ENCODE measurements at places on chromosomes 13 and 19.

- DNase-seq: no peak
These were observed 77.8 kb downstream of the TEX26 start for GRCh38 chr13:31010296-31010695.

GRCh38 chr13:27403203-27403678, 21.2 kb upstream of the GTF3A start:
- no peak for DNase-seq

DNA sequence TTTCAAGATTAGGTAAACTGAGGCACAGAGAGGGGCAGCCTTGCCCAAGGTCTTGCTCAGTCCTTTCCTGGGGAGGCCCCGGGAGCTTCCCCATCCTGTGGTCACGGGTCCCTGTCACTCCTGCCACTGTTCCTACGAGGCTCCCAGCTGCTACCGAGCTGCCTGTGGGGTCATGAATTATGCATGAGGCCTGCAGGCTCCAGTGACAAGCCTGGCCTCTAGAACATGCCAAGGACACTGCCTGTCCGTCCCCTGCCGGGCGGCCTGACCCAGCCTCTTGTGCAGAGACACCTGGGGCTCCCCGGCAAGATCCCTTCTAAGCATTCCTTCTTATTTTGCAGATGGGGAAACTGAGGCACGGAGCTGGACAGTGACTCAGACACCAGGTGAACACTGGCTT, 2.7 kb downstream of the FCHO1 start:
- no peak for DNase-seq

GRCh38 chr19:771332-771785, 20.4 kb downstream of the MISP start:
- peak; percentile 71 for DNase-seq

DNA sequence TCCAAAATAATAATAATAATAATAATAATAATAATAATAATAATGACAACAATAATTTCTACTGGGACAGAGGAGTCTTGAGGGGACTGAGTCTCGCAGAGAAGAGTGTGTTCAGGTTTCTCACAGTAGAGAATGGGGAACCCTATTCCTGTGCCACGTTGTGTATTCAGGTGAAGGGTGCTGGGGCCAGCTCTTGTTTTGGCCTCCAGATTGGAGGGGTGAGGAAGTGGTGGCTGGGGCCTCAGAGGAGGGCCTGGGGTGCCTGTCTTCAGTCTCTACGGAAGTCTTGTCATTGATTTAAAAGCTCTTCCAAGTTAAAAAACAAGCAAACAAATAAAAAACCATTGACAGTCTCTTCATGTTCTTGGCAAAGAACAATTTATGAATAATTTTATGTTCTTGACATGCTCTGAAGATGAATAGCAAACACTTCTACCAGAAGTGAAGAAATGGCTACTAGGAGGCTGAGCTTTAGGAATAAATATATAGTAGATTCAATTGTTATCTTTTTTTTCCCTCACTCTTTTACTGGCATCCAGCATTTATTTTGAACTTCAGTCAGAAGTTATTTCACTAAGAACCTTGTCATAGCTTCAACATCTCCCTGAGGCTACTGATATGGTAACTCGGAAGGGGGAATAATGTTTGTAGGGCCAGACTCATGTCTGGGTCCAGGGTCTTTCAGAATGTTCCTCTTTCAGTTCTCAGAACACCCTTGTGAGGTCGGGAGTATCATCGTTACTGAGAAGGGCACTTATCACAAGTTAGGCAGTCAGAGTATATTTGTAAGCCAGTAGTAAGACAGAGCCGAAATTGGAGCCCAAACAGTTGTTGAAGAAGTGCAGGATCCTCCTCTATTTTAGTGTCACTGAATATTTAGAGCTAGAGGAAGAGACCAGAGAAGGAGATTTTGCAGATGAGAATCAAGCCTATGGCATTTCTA, 13.1 kb downstream of the LRCH1 start:
- no peak for DNase-seq

DNA sequence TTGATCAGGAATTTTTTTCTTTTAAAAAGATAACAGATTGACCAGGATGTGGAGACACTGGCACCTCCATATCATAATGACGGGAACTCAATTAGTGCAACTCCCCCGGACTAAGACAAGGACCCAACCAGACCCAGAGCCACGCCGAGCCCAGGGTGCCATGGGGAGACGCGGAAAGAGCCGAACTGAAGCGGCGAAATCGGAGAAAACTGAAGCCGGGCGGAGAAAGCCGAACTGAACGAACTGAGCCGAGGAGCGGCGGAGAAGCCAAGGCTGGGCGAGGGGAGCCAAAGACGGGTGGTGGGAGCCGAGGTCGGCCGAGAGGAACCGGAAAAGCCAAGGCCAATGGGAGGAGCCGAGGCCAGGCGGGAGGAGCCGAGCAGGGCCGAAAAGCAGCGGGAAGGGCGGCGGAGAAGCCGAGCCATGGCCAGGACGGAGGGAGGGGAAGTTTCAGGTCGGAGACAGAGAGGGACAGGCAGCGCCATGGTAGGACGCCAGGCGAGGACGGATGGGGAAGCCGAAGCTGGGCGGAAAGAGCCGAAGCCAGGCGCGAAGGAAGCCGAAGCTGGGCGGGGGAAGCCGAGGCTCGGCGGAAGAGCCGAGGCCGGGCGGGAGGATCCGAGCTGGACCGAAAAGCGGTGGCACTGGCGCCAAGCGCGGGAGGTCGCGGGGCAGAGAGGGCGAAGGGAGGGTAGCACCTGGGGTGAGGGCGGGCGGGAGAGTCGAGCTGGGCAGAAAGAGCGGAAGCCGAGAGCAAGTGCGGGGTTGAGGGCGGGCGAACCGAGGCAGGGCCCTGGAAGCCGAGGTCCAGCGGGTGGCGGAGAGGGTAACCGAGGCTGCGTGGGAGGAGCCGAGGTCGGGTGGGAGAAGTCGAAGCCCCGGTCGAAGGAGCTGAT, 29.4 kb downstream of the ZNF557 start:
- DNase-seq: peak; percentile 92

DNA sequence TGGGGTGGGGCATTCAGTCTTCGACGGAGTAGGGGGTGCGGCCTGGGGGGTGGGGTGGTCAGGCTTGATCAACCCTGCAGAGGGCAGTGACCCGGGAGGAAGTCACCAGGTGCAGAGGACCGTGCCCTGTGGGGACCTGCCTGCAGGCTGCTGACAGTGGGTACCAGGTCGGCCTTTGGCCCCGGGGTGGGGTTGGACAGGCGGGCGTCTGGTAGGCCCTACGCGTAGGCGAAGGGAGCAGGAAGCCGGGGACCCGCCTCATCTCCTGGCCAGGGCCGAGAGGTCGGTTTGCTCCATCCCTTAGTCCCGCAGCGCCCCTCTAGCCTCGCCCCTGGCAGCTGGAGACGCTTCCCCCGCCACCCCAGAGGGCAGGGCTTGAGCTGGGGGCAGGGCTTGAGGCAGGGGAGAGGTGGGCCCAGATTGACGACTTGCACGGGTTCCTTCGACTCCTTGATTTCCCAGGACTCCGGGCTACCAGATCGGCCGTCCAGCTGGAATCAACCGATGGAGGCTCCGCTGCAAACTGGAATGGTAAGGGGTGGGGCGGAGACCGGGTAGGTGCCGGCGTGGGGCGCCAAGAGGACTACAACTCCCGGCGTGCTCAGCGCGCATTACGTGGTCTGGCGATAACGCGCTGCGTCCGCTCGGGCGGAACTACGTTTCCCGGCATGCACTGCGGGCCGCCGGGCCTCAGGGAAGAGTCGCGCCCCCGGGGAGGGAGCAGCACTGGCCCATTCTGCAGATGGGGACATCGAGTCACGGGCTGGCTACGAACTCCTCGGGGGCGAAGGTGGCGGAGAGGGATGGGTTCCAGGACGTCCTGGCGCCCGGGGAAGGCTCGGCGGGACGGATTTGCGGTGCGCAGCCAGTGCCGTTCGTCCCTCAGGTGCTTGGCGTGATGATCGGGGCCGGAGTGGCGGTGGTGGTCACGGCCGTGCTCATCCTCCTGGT, at the start of gene PNPLA6:
Gene PNPLA6, plus strand, starts transcription at position 671 of the 951 bp plus-strand sequence. Its CDS starts 72 bp downstream, at position 743.
- DNase-seq: peak; percentile 93

DNA sequence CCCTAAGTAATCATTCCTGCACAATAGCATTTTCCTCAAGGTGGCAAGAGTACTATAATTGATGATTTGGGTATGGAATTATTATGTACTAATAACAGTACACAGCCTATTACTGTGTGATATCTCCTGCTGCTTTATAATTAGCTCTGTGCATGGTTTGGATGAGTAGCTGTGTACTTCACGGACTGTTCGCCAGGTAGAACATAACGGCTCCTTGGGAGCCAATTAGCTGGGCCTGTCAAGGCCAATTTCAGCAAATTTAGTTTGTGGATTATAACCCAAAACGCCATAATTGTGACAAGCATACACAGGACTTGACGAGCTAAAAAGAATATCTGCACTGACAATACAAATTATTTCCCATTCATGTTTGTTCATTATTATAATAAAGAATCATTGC, 1584.2 kb downstream of the SLITRK1 start:
- DNase-seq: no peak

- no peak for DNase-seq
These were observed 3.2 kb downstream of the TMEM272 start for GRCh38 chr13:51841732-51842131.

DNA sequence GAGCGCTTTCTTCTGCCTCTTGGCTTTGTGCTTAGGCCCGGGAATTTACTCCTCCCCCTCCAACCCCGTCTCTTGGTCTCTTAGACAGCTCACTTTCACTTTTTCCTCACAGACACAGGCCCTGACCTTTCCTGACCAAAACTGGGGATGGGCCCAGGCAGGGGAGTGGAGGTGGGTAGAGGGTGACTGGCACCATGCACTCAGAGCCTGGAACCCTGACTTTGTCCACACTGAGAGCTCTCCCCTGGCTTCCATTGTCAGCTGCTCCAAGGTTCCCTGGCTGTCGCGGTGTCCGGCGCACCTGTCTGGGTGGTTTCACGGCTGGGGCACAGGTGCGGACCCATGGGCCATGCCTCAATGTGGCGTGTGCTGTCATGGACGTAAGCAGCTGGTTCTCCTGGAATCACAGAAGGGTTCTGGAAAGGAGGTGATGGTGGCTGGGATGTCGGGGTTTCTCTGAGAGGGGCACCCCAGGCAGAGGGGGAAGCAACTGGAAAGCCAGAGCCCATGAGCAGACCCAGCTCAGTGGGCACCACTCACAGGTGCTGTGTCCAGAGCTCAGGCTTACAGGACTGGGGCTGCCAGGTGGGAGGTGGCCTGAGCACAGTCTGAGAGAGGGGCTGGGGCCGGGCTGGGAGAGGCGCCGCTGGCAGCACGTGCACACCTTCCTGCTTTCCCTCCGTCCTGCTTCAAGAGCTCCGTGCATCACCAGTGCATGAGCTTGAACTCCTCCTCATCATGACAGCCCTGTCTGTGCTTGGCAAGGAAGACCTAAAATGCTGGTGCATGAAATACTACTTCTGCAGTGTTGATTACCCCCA, 28.0 kb upstream of the C1QTNF9 start:
- DNase-seq: no peak

DNA sequence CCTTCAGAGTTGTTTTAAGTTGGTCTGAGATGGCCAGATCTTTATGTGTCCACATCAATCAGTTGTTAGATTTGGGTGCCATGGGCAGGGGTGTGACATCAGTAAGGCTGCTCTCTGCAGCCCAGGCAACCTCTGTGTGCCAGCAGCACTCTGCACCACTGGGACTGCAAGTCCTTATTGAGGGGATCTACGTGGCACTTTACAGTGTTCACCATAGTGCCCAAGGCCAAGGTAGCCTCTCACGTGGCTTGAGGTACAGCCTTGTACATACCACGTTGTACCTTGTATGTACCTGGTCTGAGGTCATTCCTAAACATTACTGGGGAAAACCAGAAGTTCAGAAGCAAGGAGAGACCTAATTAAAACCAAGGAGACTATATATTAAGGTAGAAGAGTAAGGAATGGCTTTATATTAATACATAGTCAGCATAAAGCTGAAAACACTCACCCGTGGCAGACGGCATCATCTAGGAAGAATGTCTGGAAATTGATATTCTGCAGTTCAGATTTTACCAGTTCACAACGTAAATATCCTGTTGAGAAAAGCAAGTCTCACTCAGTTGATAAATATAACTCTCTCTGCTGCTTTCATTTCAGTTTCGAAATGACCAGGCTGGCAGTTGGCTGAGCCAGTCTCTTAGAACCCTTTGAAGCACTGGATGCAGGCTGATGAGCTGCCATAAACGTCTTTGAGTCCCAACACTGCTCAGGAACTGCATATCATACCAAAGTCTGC, 128.8 kb downstream of the ZDHHC20 start:
- DNase-seq: no peak

DNA sequence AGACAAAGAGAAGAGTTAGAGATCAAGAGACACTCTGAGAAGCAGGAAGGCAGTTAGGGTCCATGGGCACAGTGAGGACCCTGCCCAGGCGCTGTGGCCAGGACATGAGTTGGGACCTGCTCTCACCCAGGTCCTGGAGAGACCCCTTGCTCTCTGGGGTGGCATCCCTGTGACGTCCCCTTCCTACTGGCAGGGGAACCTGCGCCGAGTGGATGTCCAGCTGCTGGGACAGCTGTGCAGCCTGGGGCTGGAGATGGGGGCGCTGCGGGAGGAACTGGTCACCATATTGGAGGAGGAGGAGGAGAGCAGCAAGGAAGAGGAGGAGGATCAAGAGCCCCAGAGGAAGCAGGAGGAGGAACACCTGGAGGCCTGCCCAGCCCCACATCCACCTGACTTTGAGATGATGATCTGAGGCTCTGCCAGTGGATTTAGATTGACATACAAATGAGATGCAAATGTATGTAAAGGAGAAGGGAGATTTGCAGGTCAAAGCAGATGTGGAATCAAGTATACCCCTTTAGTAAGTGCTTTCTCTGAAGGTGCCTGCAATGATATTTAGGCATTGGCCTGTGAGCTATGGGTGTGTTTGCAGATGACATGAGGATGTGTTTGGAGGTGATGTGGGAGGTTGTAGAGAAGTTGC, 978 bp downstream of the ERICH4 start:
- no peak for DNase-seq

- DNase-seq: peak; percentile 20
These were observed 803 bp downstream of the FLT3 start for GRCh38 chr13:28099396-28100149.

DNA sequence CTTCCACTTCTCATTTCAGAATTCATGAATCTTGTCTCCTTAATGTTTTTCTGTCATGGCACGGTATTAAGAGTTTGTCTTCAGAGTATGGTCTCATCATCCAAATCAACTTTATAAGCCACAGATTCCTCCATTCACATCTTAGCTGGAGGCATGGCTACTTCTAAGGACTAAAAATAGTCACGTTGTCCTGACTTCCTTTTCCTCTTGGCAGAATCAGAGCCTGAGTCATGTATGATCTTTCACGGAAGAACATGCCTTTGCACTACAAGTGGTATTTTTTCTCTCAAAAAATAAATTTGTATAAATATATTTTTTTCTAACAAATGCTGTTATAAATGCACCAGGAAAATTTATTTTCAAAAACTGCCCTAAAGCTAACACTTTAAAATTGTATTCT, 71.4 kb downstream of the ALOX5AP start:
- DNase-seq: peak; percentile 25

DNA sequence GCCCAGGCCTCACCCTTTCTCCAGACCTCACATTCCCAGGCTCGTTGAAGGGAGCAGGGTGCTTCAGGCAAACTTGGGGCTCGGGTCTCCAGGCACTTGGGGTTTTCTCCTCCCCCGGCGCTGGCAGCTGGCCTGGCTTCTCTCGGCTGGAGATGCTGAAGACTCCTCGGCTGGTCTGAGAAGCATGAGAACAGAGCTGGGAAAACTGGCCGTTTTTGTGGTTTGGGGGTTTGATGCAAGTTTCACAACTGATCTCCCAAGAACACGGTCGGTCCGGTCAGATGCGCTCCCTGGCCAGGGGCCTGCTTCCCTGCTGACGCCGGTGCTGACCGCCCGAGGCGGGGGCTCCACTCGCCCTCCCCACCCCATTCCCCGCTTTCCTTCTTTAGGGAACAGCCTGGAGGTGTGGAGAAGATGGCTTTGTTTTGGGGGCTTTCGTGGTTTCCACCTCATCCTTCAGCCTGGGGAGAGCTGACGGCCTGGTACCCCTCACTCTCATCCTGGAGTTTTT, 35.3 kb downstream of the CEBPA start:
- DNase-seq: peak; percentile 91

- no peak for DNase-seq
These were observed 85.3 kb downstream of the ZNF726 start for GRCh38 chr19:23999821-24000610.
